Memory B cell (primary cell): ENCODE measurements at places on chromosomes 6 and 20.

DNA sequence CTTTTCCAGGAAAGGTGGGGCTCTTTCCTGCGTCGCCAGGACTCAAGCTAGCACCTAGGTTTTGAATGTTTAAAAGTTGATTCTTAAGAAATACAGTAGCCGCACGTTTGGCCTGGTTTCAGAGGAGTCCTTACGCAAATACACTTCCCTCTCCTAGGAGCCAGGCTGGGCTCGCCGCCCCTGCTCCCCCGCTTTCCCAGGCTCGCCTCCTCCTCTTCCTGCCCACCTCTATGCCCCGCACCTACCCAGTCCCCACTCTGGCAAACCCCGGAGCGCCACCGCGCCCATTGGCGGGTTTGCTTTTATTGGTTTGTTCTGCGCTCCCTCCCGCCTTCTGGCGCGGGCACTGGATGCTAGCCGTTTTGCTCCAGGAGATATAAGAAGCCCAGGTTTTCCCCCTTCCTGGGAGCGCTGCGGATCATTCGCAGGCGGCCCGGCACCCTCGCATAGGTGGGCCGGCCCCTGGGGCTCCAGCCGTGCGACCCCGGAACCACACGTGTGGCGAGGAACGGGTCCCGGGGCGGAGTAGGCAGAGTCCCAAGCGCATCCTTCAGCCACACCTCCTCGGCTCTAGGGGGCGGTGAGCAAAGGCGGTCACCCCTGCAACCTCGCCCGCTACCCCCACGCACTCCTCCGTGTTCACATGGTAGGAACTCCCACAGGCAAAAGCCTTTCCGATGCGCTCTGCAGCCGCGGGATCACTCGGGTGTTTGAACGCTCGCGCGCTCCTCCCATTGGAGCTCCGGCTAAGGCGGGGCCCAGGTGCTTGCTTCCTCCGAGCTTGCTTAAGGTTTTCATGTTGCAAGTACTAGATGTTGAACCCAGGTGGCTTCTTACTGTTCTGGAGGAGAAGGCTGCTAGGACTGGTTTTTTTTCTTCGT lies 119.0 kb downstream of the RTN4IP1 start:
- DNase-seq, result no peak

DNA sequence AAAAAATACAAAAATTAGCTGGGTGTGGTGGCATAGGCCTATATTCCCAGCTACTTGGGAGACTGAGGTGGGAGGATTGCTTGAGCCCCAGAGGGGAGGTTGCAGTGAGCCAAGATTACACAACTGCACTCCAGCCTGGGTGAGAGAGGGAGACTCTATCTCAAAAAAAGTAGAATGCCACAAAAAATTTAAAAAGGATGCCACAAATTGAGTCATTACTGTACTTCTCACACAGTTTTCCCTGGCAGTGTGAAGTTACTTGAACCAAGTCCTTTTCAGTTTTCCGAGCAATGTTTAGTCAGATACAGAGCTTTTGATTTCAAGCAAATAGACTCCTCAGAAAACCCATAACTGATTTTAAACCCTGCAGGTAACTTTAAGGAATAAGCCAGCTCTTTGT lies 53.3 kb downstream of the TNFRSF21 start:
- no peak for DNase-seq

DNA sequence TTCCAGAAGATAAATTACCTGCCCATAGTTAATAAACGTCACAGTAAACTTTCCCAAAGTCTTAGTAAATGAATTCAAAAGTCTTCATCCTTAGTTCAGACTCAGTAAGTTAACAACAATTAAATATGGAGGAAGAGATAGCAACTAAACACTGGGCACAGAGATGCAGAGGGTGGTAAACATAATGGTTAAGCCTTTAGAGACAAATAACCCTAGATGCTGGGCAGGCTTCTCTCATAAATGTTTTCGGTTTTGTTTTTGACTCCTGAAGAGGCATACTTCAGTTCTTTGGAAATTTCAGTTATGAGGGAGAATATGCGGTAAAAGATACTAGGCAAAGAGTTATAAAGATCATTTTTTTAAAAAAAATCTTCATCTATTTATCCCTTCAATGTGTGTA lies 369.8 kb downstream of the FRK start:
- DNase-seq, result no peak

- no peak for DNase-seq
Observed at GRCh38 chr20:24667689-24668383, 198.4 kb downstream of the SYNDIG1 start.

DNA sequence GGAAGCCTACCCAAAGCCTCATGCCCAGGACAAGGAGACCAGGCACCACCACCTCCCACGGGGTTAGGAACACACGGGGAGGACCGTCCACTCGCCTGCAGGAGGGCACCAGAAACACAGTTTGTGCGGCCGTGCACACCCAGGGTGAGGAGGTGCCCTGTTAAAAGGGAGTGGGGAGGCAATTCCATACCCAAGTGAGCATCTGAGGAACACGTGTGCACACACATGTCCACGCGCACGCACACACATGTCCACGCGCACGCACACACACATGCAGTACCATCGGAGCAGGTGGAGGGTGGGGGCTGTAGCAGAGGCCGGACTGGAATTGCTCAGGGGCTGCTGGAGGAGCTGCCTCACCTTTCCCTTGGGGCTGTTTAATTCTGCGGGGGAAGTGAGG lies 259.4 kb downstream of the TAF4 start:
- no peak for DNase-seq

DNA sequence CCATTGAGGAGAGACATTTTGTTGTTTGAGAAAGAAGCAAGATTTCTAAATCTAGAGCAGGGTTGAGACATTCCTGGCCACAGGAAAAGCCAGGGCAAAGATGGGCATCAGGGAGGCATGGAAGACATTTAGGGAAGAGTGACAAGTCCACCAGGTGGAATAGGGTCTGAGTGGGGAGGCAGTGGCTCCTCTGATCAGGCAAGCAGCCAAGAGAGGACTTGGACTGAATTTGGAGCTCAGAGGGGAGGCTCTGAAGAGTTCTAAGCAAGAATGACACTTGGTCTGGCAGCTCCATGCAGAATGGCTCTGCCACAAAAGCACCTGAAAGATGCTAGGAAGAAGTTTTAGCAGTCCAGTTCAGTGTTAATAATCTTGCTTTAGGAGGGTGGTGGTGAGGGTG lies 120.8 kb downstream of the FYN start:
- DNase-seq, result no peak

DNA sequence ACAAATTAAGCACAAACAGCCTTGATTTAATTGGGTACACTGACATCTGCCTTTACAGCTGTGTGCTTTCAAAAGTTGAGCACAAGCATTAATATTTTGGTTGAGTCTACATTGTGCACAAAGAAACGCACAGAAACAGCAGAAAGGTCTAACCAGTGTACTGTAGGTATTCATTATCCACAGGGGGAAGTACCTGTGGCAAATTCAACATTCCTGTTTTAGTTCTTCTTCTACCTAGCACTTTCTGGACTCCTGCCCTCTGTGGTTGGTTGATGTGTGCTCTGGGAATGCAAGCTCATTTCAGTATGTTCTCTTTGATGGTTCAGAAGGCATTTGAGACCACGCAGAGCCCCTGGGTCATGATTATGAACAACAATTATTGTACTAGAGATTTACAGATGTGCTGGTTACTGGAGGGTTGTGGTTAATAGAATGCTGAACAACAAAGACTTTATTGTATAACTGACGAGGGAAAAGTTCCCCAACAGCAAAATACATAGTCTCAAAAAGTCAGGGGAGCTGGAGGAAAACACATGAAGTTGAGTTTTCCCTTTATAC lies 26.6 kb upstream of the DAAM2 start:
- no peak for DNase-seq

GRCh38 chr6:159311618-159312017 lies 142.4 kb downstream of the FNDC1 start:
- DNase-seq, result no peak

- no peak for DNase-seq
Observed at GRCh38 chr6:149094934-149095351, 222.6 kb upstream of the TAB2 start.

GRCh38 chr20:34473262-34473883 lies 42.8 kb upstream of the DYNLRB1 start:
- no peak for DNase-seq

GRCh38 chr20:51396365-51396909 lies 146.1 kb downstream of the NFATC2 start:
- no peak for DNase-seq

- no peak for DNase-seq
Observed at GRCh38 chr6:166565084-166565967, 21.2 kb downstream of the RAMACL start.

DNA sequence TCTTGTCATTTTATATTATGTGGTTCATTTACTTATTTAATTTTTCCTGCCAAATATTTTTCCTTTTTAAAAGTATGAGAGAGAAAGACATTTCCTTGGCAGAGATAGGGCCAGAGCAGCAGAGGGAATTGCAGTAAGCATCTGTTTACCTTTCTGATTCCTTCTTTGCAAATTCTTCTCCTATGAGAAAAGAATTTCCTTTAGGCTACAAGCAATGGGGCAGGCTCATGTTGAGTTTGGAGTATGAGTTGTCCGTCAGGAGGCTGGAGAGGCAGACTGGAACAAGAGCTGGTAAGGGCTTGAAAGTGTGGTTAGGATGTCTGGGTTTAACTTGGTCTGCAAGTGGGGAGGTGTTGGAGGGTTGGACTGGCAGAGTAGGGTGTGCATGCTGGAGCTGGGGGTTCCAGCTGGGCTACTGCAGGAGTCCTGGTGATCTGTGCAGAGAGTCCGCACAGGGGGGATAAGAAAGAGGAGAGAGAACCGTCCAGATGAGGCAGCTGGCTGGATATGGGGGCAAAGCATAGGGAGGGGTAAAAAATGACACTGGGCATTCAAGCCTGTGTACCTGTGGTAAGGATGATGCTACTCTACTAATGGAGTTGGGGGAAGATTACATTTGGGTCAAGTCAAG lies 19.7 kb downstream of the TIAM2 start:
- no peak for DNase-seq

DNA sequence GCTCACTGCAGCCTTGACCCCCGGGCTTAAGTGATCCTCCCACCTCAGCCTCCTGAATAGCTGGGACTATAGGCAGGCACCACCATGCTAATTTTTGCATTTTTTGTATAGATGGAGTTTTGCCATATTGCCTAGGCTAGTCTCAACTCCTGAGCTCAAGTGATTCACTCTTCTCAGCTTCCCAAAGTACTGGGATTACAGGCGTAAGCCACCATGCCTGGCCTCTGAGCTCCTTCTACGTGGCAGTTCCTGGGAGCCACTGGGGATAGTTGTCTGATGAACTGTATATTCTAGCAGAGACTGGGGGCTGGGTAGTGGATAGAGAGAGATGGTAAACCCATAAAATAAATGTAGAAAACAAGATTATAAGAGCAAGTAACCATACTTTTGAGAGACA lies 26.1 kb downstream of the IYD start:
- DNase-seq, result no peak

GRCh38 chr6:88704980-88705379 lies 258.4 kb downstream of the RNGTT start:
- DNase-seq, result no peak

- DNase-seq, result no peak
Observed at GRCh38 chr20:36109251-36109947, 45.1 kb upstream of the EPB41L1 start.

GRCh38 chr6:129677620-129678325 lies 32.2 kb downstream of the ARHGAP18 start:
- DNase-seq, result no peak

DNA sequence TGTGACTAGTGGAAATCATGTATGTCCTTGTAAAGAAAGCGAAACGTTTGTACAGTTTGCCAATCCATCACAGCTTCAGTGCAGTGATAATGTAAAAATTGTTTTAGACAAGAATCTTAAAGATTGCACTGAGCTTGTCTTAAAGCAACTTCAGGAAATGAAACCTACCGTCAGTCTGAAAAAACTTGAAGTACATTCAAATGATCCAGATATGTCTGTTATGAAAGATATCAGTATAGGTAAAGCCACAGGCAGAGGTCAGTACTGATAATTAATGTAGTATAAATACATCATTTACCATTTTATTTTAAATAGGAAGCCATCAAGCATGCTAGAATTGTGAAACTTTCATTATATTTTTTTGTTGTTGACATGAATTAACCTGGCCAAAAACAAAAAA lies 60.9 kb upstream of the SMIM8 start:
- DNase-seq, result no peak

- no peak for DNase-seq
Observed at GRCh38 chr6:16369989-16370388, 131.6 kb downstream of the GMPR start.

DNA sequence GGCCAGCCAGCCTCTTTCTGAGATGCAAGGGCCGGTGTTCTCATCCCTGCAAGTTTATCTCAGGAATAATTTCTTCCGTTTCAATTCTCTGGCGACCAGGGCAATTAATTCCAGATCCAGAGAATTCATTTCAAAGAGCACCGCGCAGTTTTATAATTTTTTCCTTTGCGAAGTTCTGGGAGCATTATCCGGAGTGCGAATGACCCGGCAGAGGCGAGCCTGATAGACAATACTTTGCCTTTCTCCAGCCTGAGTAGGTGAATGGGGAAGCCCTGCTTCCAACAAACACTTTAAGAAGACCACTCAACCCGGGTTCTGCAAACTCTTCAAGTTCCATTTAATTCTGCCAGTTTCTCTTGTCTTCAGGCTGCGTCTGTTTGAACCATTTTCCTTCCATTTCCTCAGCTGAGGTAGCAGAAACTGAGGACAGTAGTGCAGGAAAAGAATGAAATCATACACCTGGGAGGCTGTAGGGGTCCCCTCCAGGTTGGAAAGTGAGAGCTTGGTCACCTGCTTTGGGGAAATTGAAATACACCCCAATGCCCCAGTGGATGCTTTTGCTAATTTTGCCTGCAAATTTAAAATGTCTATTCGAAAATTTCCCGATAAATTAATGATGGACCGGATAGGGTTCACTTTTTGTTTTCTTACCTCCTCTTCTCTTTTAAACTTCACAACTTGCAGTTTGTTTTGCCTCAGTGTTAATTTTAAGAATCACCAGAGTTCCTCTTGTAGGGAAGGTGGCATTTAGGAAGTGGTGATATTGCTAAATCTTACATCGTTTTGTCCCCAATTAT lies 1.1 kb downstream of the VGLL2 start:
- no peak for DNase-seq

- DNase-seq, result no peak
Observed at GRCh38 chr20:48769069-48769983, 58.5 kb downstream of the PREX1 start.

GRCh38 chr6:100336876-100337275 lies 127.8 kb downstream of the SIM1 start:
- no peak for DNase-seq

GRCh38 chr6:132405143-132405915 lies 4.1 kb upstream of the MOXD1 start:
- DNase-seq, result no peak

- no peak for DNase-seq
Observed at GRCh38 chr6:64213697-64214096, 578.1 kb downstream of the PHF3 start.

- DNase-seq, result no peak
Observed at GRCh38 chr6:16872543-16873235, 111.4 kb upstream of the ATXN1 start.

DNA sequence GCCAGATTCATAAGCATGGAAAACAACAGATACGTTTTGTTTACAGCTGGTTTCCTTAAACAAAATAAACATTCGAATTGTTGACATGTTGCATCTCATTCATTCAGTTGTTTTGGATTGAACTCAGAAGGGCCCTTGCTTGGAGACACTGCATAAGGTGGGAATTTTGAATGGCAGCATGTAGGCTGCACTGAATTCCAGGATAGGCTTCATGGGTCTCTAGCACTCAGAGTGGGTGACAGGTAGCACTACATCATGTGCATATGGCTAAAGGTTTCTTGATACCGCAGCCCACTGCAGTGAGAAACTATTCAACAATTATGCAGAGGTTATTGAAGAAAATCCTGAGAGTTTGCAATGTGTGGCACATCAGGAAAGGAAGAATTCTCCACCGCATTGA lies 1.6 kb downstream of the BEND6 start:
- DNase-seq, result no peak

GRCh38 chr6:166119116-166119911 lies 48.3 kb downstream of the TBXT start:
- no peak for DNase-seq
